Stimulated activated CD8-positive, alpha-beta memory T cell treated with anti-CD3 and anti-CD28 coated beads, Interleukin-4, amount 100 ng/mL, for 4 hours (primary cell): ENCODE measurements at places on chromosomes 5 and 9.

GRCh38 chr5:66209350-66209749 is 65.2 kb downstream of the SREK1 start:
- DNase-seq, result no peak

DNA sequence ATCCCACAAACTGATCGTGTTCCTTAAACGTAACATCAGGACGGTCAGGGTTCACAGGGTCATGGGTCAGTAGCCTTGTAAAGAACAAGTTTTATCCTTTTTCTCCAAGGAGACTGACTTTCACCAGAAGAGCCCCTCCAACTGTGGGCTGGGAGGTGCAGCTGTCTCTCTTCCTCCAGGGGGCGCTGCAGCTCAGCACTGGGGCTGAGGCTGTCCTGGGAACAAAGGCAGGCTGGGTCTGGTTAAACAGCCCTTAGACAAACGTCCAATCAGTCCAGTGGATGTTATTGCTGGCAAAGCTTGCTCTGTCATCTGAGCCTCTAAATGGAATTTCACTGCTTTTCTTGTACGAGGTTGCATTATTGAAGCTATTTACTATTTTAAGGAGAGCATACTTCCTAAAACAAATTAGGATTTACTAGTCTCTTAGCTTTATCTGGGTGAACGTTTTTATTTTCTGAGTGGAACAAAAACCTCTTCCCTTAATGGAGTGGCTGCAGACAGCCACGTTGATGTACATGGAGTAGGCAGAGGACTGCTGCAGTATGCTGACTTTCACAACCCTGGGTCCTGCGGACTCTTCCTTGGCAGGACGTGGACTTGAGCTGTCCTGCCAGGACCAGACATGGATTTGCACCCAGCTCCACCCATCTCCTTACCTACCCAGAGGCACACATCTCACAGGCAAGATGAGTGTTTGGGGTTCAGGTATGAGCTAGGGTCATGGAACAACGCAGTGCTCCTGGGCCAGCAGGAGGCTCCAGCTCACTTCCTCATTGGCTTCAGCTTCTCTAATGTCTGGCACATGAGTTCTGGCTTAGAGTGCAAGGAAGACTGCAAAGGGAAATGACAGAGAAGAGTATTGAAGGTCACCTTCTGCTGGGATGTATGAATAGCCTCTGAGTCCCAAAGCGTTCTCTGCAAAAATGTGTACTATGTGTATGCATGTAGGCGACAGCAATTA is 7.8 kb downstream of the EXOSC2 start:
- DNase-seq, result peak; percentile 32

DNA sequence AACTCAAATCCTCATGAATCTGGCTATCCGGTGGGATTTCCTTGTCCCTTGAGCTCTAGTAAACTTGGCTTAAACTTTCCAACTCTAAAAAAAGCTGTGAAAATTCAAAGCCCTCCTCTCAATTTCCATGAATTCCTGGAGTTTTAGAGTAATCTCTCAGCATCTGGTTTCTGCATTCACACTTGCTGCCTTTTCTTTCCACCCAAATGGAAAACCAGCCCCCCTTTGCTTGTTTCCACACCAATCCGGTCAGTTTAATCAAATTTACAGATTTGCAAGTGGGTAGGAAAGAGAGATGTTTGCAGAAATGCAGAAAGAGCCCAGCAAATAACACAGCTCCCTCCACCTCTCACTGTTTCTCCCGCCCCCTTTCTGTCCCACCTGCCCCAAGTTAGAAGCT is 91.1 kb downstream of the ENC1 start:
- no peak for DNase-seq

GRCh38 chr9:17082343-17083064 is 52.3 kb upstream of the CNTLN start:
- no peak for DNase-seq

DNA sequence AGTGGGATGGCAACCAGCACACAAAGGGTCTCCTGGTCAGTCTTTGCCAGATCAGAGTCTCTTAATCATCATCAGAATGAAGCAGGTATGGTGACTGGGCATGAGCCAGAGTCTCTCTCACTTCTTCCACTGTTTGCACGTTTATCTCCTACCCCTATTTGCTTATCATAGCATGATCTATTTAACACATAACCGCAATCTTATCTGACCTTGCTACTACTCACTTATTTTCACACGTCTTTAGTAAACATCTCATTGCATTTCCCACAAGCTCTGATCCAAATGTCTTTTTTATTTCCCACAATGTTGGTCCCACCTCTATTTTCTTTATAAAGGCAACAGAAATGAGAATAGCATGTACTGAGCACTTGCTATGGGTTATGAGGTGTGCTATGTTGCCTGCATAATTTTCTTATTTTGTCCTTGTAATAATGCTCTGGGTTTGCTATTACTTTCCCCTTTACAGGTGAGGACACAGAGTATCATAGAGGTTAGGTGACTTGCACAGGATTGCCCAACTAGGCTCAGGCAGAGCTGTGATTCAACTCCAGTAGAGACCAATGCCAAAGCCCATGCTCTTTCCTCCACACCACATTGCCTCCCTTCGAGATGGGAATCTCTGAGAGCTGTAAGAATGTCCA is 39.7 kb upstream of the IL7R start:
- DNase-seq, result no peak

GRCh38 chr9:1998111-1998510 is 17.0 kb upstream of the SMARCA2 start:
- DNase-seq, result no peak

DNA sequence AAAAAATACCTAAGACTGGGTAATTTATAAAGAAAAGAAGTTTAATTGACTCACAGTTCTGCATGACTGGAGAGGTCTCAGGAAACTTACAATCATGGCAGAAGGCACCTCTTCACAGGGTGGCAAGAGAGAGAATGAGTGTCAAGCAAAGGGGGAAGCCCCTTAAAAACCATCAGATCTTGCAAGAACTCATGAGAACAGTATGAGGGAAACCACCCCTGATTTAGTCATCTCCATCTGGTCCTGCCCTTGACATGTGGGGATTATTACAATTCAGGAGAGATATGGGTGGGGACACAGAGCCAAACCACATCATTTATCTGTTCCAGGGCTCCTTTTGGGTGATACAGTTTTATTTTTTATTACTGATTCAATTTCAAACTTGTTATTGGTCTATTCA is 23.2 kb upstream of the ADAMTS16 start:
- DNase-seq, result no peak

- no peak for DNase-seq
Measured at GRCh38 chr5:54159153-54159892, 151.1 kb downstream of the ARL15 start.

DNA sequence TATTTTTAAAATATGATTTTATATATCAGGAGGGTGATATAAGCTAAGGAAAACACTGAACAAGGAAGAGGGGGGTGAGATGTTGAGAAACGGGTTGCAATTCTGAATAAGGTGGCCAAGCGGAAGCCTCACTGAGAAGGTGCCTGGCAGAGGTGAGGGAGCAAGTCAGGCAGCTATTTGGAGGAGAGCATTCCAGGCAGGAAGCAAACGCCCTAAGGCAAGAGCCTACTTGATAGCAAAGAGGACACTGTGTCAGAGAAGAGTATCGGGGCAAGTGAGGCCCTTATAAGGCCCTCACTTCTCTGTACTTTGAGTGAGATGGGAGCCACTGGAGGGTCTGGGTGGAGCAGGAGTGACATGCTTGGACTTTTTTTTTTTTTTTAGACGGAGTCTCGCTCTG is 8.0 kb upstream of the CTNNA1 start:
- no peak for DNase-seq

- DNase-seq, result peak; percentile 52
Measured at GRCh38 chr9:6680797-6681146, 35.2 kb upstream of the GLDC start.

DNA sequence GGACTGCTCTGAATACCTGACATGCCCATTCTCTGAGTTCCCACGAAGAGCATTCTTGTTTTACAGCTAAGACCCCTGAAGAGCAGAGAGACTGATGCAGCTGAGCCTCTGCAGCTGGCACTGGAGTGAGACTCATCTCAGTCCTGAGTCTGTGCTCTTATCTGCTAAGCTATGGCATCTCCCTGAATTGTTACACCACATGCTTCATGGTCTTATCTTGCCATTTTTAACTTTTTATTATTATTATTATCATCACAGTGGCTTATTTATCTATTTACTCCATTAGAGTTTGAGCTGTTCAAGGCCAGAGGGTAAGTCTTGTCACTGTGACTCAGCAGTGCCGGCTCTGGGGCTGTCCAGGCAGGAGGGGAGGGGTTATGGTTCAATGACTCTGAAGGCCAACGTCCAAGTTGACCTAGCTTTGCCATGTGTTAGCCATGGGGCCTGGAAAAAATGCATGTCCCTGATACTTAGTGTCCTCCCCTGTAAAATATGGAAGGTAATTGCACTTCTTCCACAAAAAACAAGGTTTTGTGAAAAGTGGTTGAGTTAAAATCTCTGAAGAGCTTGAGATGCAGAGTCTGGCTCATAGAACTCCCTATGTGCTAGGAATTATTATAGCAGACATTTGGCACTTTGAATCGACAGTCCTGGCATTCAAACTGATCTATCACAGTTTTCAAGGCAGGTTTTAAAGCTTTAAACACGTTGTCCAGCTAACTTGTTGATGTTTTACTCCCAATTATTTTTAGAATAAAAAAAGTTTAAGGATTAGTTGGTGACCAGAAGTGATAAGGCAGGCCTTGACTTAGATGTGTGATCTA is 94.6 kb downstream of the ALDH1A1 start:
- no peak for DNase-seq

- no peak for DNase-seq
Measured at GRCh38 chr5:175689147-175689991, 31.5 kb downstream of the HRH2 start.

GRCh38 chr9:5536684-5537083 is 26.4 kb downstream of the PDCD1LG2 start:
- DNase-seq, result no peak

DNA sequence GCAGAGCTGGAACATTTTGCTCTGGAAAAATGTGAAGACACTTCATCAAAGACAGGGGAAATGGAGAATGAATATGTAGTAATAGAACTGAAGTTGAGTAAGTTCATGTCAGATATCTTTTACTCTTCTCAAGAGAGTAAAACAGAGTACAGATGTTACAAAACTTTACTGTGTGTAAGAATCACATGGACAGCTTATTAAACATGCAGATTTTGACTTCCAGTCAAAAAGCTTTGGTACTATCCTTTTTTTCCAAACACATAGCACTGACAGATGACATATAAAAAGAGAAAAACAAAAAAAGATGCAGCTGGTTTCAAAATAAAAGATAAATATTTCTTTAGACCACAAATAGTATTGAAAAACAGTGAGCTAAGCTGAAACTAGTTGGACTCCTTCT is 115.4 kb downstream of the FBN2 start:
- no peak for DNase-seq

DNA sequence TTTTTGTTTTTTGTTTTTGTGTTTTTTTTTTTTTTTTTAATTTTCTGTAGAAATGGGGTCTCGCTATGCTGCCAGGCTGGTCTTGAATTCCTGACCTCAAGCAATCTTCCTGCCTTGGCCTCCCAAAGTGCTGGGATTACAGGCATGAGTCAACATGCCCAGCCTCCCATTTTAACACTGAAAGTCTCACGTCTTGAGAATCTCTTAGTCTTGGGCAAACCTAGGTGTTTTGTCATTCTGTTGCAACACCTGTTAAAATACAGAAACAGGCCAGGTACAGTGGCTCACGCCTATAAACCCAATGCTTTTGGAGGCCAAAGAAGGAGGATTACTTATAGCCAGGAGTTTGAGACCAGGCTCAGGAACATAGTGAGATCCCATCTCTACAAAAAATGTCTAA is 599.0 kb downstream of the TLR4 start:
- DNase-seq, result no peak

GRCh38 chr9:8708728-8709127 is 909.1 kb upstream of the DMAC1 start:
- DNase-seq, result no peak

GRCh38 chr9:99199938-99200539 is 21.7 kb downstream of the ALG2 start:
- no peak for DNase-seq

GRCh38 chr5:139852696-139853095 is 57.1 kb downstream of the PSD2 start:
- no peak for DNase-seq

DNA sequence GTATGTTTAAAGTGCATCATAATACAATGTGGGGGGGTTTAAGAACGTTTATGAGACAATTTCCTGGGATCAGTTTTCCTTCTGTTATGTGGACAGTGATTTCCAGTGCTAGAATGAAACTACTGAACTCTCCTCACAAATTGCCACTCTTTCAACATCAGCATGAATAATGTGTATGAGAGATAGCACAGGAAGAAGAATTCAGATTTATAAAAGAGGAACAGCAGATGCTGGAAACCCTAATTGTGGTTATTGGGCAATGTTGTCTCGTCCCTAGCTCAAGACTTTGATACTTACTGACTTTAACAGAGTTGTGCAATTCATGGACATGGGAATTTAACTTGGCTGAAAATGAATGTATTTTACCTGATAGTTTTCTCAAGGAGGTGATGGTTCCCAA is 410.8 kb upstream of the MEF2C start:
- DNase-seq, result no peak

GRCh38 chr5:29853711-29854220 is 1339.7 kb upstream of the CDH6 start:
- no peak for DNase-seq

- DNase-seq, result no peak
Measured at GRCh38 chr9:120182011-120182410, 398.0 kb downstream of the CDK5RAP2 start.

GRCh38 chr9:34592895-34593601 is 3.5 kb upstream of the CNTFR start:
- DNase-seq, result no peak

DNA sequence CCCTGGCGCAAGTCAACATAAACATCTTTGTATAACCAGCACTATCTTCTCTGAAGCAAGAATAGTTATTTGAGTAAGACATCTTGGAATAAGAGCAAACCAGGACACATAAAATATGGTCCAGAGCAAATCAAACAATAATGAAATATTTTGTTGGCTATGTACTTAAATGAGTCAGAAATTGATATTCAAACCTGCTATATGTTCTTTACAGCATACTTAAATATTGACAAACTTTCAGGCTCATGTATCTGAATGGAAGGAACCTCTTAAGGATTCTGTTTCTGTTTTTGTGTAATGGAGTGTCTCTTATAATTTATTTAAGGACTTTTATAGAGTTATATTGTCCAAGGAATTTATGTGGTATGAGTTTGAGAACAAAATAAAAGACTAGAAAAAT is 747.3 kb downstream of the EFNA5 start:
- no peak for DNase-seq

- no peak for DNase-seq
Measured at GRCh38 chr5:15645381-15646160, 145.6 kb downstream of the FBXL7 start.

GRCh38 chr9:81112627-81113452 is 576.5 kb downstream of the TLE1 start:
- DNase-seq, result no peak

- DNase-seq, result no peak
Measured at GRCh38 chr9:88691811-88692210, 156.8 kb downstream of the NXNL2 start.
